ENCODE measurements at places on chromosomes 11 and 22.
A peak's percentile ranks its signal among the peaks of the same experiment; 100 is the strongest.

- peak; percentile 15 for DNase-seq
Measured at GRCh38 chr11:35223991-35224390, 85.0 kb downstream of the CD44 start.

- DNase-seq: no peak
Measured at GRCh38 chr11:47928426-47928825, 51.9 kb upstream of the PTPRJ start.

GRCh38 chr11:127136438-127136837 is 135.9 kb upstream of the KIRREL3 start:
- DNase-seq: no peak

GRCh38 chr11:47566149-47566698 is 825 bp downstream of the PTPMT1 start:
- DNase-seq: no peak

- DNase-seq: peak; percentile 77
Measured at GRCh38 chr22:27252282-27253049, 549.1 kb downstream of the MN1 start.

DNA sequence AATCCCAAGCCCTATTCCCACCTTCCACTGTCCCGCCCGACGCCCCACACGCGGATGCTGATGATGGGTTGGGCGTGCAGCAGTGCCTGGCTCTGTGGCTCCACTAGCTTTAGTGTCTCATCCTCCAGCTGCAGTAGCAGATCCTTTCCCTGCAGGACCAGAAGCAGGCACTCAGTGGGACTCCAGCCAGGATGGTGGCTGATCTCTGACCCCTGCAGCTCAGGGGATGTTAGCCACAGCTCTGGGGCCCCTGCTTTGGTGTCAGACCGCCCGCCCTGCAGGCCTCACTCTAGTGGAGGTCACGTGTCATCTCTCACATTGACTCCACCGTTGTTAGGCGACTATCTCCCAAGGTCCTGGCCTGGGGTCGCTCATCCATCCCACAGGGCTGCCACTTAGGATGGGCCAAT is 11.8 kb downstream of the SMPD1 start:
- no peak for DNase-seq

DNA sequence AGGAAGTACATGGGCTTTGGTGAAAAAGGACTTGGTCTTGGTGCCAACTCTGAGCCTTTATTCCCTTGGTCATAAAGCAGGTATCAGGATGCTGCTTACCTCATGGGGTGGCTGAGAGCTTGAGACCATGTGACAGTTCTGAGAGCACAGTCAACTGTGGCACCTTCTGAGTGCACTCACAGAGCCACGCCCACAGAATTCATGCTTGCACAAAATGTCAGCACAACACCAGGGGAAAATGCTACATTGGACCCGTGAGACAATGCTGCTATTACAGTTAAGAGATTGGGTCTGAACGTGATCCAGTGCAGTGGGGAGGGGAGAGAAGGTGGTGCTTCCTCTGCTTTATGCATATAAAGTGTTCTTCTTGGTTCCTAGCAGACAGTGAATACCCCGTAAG is 79.5 kb upstream of the SPON1 start:
- no peak for DNase-seq

DNA sequence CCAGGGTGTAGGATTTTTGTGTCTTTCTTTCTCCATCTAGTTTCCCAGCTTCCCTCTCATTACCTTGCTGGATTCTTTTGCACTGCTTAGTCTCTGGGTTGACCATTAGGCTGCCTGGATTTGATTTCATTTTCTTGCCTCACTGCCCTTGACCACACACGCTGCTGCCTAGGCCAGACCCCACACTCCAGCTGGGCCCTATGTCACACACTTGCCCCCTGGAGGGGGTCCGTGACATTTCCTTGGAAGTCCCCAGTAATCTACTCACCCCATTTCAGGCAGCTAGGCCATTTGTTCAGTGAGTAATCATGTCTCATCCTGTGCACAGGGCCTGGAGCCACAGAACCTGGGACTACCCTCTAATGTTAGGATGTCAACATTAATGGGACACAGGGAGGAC is 81.9 kb upstream of the SPON1 start:
- no peak for DNase-seq

DNA sequence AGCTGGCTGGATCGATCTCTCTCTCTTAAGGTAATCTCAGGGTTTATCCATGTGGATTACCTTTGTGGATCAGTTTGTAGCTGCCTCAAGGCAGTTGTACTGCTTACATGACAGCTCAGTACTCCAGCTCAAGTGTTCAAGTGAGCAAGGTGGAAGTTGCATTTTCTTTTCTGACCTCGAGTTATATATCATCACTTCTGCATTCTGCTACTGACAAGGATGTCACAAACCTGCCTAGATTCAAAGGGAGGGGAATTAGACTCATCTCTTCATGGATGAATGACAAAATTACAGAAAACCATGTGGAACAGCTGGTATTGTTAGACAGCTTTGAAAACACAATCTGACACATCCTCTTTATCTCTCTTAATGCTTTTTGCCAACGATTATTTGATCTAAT is 6.1 kb upstream of the TCN2 start:
- DNase-seq: no peak

DNA sequence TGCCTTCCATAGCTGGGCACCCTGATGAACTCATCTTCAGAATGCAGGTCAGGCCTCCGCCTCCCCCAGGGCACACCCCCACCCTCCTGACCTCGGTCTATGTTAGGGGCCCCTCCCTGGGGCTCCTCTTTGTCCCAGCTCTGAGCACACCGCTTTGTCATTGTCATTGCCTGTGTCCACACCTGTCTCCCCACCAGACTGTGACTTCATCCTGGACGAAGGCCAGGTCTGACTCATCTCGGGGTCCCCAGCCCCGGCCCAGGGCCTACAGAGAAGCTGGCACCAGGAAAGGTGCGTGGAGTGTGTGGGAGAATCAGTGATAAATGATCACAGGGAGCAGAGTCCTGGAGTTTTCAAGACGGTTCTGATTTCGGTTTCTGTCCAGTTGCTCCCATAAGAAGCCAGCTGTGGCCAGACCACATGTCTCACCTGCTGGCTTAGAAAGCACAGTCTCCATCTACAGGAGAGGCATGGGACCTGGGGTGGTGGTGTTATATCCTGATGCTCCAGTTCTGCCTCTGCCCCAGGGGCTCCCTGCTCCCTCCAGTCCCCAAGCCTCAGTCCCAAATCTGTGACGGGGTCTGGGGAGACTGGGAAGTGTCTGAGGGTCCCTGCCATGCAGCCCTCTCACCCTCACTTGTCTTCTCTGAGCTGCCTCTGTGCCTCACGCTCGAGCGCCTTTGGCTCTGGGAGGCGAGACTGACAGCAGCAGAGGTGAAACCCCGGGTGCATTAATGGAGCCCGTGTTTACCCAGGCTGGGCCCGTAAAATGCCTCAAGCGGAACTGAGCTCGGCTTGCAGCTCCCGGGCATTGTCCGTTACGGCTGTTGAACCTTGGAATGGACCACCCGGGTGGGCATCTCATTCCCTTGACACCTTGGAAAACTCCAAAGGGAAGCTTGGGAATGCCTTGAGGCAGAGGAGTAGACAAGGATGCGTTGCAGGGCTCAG is 85.5 kb upstream of the WNT11 start:
- DNase-seq: no peak

- DNase-seq: no peak
Measured at GRCh38 chr11:110951037-110951949, 239.1 kb upstream of the ARHGAP20 start.

- no peak for DNase-seq
Measured at GRCh38 chr11:85762226-85762625, 48.7 kb downstream of the SYTL2 start.

DNA sequence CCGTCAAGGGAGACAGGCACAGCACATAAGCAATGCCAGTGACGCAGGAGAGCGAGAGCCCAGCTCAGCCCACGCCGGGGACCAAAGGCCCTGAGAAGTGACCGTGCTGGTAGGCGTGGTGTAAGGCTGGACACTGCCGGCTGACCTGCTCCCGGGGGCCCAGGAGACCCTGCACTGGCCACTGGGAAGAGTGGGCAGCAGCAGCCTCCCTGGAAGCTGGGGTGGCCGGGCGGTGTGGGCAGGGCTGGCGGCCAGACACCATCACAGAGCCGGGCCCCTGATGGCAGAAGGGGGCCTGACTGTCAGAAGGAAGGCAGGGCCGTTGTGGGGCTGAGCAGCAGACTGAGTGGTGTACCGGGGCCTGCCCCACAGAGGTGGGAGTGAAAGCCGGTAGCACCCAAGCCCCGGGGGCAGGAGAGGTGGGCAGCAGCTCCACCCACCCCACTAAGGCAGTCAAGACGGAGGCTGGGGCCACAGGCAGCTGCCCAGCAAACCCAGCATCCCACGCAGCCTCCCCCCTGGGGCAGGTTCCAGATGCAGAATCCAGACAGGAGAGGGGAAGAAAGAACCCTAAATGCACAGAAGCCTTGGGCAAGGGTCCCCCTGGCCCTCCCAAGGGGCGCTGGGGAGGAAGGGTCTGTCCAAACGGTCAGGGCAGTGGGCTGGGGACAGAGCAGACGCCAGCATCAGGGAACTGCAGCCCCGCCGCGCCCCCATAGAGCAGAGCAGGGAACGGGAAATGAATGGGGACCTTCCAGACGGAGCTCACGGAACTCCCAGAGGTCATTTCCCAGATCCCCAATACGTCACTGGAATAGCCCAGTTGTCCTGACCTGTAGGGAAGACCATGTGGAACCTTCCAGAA is 205.2 kb downstream of the BRD1 start:
- DNase-seq: no peak

DNA sequence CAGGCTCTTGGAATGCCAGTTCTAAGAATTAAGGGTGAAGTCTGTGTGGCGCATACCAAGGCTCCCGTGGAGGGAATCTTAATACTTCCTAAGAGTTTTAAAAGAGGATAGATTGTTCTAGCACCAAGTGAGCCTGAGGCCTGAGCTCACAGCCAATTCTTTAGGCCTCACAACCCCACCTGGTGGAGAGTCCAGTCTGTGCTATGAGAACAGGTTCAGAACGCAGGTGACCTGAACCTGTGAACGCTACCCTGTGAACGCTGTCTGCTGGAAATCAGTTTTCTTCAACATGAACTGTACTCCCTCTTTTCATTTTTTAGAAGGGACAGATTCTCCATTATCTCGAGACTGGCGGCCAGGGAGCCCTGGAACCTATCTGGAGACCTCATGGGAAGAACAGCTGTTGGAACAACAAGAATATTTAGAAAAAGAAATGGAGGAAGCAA is 43.2 kb upstream of the DLAT start:
- DNase-seq: peak; percentile 45

- DNase-seq: no peak
Measured at GRCh38 chr22:49849161-49850020, 4.3 kb upstream of the ZBED4 start.

- no peak for DNase-seq
Measured at GRCh38 chr22:44634426-44635321, 67.3 kb upstream of the PRR5 start.

DNA sequence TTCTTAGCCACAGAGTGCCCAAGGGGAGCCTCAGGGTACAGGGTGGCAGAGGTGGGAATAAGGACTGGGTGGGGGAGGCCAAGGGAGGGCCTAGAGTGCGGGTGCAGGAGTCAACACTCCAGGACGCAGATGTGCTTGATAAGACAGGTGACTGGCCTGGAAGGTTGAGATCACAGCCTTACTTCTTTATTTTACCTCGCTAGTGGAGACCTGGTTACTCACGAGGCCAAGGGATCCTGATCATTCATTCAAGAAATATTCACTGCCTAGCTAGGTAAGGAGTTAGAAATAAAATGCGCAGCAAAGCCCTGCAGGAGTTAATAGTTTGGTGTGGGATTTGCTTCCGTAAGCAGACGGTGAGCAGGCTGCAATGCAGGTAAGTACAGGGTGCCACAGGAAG is 13.2 kb upstream of the PEX26 start:
- DNase-seq: no peak

GRCh38 chr22:47022075-47022473 is 259.6 kb downstream of the TBC1D22A start:
- no peak for DNase-seq

DNA sequence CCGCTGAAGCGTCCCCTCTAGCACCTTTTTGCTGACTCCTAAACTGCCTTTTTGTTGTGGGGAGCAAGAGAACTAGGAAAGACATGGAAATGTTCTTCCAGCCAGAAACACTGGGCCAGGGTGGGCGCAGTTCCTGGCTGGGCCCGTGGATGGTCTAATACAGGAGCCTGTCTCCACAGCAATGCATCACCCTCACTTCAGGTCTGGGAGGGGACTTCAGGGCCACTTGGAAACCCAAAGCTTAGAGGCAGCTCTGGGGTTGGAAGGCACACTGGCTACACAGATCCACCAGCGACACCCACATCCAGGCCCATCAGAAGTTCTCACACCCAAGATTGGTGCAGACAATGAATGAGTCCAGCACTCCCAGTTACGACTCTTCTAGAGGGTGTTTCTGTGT is 120.3 kb downstream of the ETS1 start:
- no peak for DNase-seq

GRCh38 chr11:71101606-71102005 is 150.8 kb downstream of the SHANK2 start:
- no peak for DNase-seq

GRCh38 chr11:65427691-65428577 is 5.3 kb downstream of the NEAT1 start:
- peak; percentile 68 for DNase-seq

GRCh38 chr11:58573451-58574104 is 2.1 kb downstream of the LPXN start:
- peak; percentile 85 for DNase-seq

DNA sequence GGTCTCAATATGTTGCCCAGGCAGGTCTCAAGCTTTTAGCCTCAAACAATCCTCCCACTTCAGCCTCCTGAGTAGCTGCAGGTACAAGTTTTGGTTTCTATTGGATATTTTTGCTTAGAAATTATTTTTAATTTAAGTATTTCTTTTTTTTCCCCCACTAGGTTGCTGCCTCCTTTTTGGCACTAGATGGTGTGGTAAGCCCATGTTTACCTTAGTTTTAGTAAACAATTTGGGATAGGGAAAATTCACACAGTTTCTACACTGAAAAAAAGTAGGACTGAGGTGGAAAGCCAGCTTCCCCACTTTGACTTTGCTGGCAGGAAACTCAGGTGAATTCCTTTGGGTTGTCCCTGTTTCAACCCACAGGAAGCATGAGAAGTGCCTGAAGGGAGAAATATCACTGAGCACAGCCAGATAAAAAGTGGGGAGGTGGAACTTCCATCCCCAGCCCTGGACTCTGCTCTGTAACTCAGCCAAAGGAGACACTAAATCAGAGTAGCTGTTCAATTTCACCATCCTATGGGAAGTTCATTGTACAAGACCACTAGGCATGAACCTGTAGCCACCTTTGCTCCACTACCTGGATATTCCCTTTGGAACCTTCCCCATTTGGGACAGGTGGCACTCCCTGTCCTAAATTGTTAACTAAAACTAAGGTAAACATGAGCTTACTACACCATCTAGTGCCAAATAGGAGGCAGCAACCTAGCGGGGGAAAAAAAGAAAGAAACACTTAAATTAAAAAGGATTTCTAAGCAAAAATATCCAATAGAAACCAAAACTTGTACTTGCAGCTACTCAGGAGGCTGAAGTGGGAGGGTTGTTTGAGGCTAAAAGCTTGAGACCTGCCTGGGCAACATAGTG is 154.4 kb upstream of the FAT3 start:
- no peak for DNase-seq

GRCh38 chr22:36104435-36104834 is 56.1 kb downstream of the APOL3 start:
- DNase-seq: no peak

- no peak for DNase-seq
Measured at GRCh38 chr11:99632969-99633368, 612.2 kb downstream of the CNTN5 start.

Data from adipocyte (in vitro differentiated cells).